ENCODE measurements at places on chromosomes 1 and 21. TPM values are rescaled to one million over a fixed set of nuclear protein-coding genes. Genes with fewer than 3 reads are reported as not detected.

PRDM16 gene
- polyA plus RNA-seq = 0.62 TPM

GRCh38 chr1:86758570-86758969 lies 54.2 kb downstream of the SH3GLB1 start:
- DNase-seq = no peak

DNA sequence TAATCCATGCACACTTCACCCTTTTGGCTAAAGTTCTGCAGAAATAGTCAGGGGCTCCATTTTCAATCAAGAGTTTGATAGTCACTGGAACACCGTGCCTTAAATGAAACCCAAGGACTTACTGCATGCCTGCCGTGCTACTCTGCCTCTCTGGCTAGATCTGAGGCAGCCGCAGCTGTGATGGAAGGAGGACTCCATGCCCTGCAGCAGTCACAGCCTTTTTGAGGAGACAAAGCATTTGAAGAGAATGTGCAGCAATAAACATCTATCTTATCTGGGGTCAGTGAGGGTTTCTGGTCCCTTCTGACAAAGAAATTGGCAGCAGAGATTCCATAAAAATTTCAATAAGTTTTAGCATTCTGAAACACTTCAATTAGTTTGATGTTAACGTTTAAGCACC lies 78.0 kb downstream of the BCAR3 start:
- DNase-seq = no peak

NBPF10 gene
- polyA plus RNA-seq = 1.3 TPM

GRCh38 chr1:47172782-47173181 lies 17.1 kb downstream of the PDZK1IP1 start:
- no peak for DNase-seq

RAP1GAP gene
- polyA plus RNA-seq = 1.7 TPM

All from forelimb muscle (tissue), 1 donor.